T-cell (primary cell): ENCODE measurements at places on chromosomes 7 and 10.

GRCh38 chr10:124740369-124741280, 3.6 kb downstream of the FAM53B start:
- no peak for DNase-seq

DNA sequence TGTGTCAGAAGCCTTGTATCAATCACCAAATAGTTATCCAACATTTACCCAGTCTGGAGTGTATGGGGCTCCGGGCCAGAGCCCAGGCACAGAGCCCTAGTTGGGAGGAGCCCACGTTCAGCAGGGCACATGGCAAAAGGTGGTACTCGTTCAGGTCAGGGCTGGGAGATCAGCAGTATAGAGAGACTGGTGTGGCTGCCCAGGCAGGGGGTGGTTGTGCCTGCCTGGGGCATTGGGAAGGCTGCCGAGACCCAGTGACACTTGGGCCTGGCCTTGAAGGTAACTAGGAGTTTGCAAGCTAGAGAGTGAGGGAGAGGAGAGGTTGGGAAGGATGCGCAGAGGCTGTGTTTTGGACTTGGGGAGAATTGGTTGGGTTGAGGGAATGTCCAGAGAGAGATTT, 48.9 kb upstream of the IGFBP3 start:
- DNase-seq: no peak

DNA sequence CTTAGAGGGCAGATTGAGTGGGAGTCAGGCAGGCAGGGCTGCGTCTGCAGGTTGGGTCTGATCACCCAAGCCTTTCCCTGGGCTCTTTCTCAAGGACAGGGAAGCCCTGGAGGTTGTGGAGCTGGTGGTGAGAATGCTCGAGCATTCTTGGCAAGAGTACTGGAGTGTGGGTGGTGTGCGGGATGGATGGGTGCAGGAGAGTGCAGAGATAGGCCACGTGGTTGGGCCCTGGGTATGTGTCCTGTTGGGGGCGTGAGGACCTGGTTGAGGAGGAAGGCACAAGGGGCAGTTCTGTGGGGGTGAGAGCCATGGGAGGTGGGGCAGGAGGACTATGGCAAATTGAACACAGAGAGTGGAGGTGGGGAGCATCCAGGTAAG, 135.9 kb downstream of the PTPN20 start:
- no peak for DNase-seq

GRCh38 chr10:93542358-93542791, 24.1 kb upstream of the FFAR4 start:
- DNase-seq: no peak

DNA sequence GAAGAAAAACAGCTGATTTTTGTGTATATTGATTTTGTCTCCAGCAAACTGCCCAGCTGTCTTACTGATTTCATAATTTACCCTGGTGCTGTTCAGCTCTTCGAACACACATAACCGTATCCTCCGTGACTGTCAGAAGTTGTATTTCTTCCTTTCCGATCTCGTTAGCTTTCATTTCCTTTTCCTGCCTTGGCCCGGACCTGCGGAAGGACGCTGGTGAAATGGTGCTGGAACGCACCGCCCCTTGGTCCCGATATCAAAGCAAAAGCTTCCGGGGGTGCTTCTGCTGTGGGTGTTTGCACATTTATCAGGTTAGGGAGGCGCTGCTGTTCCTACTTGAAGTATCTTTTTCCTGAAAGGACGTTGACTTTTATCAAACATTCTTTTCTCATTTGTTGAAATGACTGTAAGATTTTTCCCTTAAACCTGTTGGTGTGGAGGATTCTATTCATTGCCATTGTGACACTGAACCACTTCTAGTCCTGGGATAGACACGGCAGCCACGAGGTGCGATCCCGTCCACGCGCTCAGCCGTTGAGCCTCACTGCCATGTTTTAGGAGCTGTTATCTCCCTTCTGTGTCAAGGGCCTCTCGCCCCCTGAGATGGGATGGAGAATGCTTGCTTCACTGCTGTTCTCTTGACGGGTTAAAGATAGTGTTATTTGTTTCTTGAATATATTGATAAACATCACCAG, 72.6 kb downstream of the FOXL3 start:
- DNase-seq: peak; percentile 63

DNA sequence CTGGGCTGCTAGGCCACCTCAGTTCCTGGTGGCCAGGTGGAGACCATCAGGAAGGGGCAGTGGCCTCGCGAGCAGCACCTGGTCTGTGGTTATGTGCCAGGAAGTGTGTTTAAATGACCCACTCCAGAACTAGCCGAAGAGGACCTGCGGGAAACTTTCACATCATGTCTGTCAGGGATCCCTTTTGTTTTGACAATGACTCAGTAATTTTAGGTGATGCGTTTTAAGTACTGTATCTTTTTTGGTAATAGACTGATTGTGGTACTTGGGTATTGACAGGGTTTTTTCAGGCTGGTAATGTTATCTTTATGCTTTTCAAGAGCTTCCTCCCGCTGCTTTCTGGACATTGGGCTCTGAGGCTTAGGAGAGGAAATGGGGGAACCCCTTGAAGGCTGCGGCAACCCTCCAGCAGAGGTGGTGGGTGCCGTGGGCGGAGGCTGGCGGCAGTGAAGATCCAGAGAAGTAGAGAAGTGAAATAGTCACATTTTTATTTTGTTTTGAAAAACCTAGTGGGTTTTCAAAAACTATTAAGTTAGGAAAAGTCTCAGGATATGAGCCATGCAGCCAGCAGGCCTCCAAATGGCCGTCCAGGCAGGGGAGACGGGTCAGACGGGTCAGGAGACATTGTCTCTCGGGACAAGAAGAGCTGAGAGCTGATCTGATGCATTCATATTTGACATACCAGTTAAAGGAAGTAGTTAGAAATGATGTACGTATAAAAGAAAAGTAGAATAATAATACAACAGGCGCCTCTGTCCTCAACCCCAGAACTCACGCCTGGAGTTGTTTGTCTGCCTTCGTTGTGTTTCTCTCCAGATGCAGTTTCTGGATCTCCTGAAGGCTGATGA, 27.7 kb downstream of the PPP2R2D start:
- peak; percentile 25 for DNase-seq

DNA sequence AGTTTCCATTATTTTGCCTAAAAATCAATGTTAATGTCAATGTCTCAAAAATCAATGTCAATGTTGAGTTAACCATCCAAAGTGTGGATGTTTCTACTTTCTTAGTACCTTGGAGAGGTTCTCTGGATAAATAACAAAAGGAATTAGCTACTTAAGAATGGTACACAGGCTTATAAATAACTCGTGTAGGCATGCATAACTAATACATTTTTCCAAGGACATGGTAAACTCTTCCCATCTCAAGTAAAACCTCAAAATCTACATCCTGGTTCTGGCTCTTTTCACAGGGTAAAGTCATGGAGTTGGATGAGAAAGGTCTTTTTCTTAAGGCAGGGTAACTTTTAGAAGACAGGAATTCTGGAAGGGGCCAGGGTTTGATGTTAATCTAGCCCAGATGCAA, 59.9 kb downstream of the CAV1 start:
- DNase-seq: no peak

DNA sequence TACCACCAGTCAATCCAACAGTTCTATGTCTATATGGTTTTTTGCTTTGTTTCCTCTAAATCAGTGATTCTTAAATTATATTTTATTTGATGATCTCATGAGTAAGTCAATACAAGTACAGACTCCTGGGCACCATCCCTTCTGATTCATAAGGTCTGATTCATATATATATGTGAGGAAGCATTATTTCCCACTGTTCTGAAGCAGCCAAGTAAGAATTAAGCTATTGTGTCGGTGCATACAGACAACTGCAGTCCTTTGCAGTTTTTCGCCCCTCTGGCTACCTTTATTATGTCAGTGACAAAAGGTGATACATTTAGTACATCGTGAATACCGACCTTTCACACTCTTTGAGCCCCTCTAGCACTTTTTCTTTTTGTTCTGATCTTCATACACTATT, 1079.6 kb upstream of the C7orf33 start:
- DNase-seq: no peak

GRCh38 chr7:41277561-41277960, 425.3 kb downstream of the INHBA start:
- DNase-seq: no peak

DNA sequence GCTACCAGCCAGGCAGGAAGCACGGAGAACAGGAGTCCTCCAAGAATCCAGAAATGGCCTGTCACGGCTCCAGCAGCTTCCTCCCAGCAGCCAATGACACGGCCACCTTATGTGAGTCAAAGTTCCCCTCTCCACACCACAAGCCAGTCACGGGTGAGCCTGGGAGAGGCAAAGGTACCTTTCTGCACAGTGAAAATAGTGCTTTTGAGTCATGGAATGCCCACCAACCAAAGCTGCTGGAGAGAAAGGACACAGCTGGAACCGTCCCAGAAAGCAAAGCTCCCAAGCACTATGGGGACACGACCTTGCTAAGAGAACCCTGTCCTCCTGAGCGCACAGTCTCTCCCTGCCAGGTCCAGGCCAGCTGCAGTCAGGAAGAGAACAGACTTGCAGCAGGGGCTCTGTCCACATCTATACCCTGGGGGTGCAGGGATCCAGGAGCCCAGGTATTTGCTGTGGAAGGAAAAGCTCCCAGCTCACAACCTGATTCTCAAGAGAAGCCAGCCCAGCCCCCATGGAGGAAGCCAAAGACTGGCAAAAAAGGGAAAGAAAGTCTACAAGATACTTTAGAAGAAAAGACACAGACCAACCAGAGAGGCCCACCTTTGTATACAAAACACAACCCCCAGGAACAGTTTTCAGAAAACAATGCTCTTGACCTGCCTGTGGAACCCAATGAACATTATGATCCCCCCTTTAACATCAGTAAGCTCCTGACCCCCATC, 24.4 kb downstream of the C10orf71 start:
- DNase-seq: no peak

DNA sequence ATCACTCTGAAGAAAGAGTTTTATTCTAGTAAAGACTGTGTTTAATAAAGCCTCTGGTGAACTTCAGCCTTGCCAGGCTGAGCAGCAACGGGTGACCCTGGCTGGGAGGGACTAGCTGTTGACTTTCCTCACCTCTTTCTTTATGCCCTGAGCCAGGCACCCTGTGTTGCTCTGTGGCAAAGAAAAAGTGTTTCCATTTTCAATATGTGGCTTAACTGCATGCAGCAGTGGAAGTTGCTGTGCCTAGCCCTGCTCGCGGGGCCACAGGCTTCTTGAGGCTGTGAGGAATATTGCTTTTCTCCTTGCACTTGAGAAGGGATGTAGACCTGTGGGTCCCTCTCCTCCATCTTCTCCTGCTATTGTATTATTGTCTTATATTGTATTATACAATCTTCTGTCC, 67.0 kb downstream of the CXCL12 start:
- no peak for DNase-seq

- DNase-seq: no peak
Measured at GRCh38 chr7:132750096-132750495, 173.8 kb upstream of the PLXNA4 start.

DNA sequence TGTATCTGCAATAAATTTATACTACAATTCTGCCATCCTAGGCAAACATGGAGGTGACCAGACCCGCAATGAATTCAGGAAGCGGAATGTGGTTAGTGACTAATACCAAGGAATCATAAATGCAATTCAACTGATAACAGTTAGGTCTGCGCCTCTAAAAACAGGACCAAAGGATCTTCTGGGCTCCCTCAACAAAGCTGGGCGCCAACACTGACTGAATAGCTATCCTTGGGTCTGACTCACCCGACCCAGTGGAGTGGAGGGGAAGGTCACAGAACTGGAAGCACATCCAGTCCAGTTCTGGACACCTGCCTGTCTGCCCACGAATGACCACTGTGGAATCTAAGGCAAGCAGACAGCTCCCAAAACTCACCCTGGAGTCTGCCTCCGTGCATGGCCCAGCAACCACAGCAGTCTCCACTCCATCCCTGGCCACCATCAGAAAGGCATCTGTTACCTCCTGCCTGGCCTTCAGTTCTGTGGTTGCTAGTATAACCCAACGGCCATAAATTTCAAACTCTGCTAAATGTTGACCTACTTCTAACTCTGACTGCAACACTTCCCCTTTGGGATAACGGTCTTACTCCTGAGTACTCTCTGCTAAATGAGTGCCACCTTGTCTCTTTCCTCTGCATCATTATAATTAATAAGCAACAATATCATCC, 43.0 kb upstream of the DLX6 start:
- no peak for DNase-seq

GRCh38 chr10:58919927-58920654, 256.4 kb upstream of the PHYHIPL start:
- no peak for DNase-seq

DNA sequence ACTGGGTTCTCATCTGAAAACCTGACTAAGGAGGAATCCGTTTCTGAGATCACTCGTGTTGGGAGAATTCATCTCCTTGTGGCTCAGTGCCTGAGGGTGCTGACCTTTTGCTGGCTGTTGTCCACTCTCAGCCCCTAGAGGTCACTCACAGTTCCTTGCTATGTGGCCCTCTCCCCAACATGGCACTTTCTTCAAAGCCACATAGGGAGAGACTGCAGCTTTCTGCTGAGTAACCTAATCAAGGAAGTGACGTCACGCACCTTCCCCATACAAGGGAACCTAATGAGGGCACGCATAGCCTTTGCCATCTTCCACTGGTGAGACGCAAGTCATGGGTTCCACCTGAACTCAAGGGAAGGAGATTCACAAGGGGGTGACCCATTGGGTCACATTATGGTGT, 23.2 kb downstream of the STEAP1B start:
- DNase-seq: no peak

GRCh38 chr7:50497968-50498367, 47.8 kb upstream of the FIGNL1 start:
- DNase-seq: no peak

DNA sequence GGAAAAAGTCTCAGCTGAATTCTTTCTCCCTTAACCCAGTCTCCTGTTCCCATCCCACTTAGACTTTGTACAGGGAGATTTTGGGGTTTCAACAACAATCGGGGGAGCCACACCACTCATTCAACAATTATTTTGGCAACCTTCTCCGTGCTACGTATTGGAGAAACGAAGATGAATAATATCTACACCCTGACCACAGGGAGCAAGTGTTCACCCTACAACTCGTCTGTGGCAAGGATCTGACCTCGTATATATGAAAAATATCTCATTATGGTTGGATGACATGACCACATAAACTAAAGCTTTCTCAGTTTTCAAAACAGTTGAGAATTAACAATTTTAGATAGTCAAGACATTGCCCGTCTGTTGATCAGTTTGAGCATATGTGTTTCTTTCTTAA, 302.1 kb downstream of the CACNA2D1 start:
- no peak for DNase-seq

DNA sequence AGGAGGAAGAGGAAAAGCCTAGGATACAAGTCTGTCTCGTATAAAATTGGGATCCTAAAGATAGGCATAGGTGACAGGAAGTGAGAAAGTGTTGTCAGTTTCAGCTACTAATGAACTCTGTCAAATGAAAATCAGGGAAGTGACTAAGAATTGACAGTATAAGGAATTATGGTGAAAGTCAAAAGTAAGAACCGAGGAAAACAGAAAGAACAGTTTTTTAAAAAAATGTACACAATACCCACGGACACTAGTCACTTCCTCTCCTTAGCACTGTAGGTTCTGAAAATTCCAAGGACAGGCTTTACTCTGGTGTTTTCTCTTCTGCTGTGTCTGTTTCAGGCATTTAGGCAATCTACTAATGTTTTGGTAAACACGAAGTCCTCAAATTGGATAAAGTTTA, 42.3 kb downstream of the ATAD1 start:
- DNase-seq: no peak

- no peak for DNase-seq
Measured at GRCh38 chr10:71554671-71555070, 158.0 kb downstream of the CDH23 start.
